ENCODE measurements at places on chromosomes 6 and 20.

GRCh38 chr6:89574910-89575561, 63.5 kb downstream of the LYRM2 start:
- no peak for DNase-seq

- DNase-seq, result no peak
Measured at GRCh38 chr20:46324379-46324778, 16.1 kb upstream of the CDH22 start.

- no peak for DNase-seq
Measured at GRCh38 chr20:16115911-16116552, 457.2 kb downstream of the KIF16B start.

GRCh38 chr6:90459225-90459758, 127.6 kb downstream of the MAP3K7 start:
- DNase-seq, result no peak

GRCh38 chr20:45365444-45365970, 2.6 kb downstream of the SYS1 start:
- no peak for DNase-seq

GRCh38 chr6:46677314-46677654, 10.4 kb upstream of the TDRD6 start:
- no peak for DNase-seq

All from left cardiac atrium (tissue), 4 donors.